D721Med (cell line): ENCODE measurements at places on chromosomes 3 and 15.

DNA sequence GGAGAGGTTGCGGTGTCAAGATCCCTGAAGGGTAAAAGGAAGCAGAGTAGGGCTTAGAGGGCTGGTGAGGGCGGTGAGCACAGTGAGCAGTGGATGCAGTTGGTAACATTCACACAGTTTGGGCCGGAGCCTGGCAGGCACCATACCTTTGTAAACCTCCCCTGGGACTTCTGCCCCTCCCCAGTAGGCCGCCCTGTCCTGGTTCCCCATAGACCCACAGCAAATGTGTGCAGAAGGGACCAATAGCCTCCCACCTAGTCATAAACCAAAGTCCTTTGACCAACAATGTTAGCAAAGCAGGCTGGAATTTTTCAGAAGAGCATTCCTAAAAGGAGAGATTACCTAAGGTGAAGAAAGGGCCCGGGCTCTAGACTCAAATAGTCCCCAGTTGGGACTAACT is 1.7 kb upstream of the PHGR1 start:
- DNase-seq = no peak

- no peak for DNase-seq
Measured at GRCh38 chr15:70240820-70241430, 143.2 kb upstream of the TLE3 start.

- DNase-seq = no peak
Measured at GRCh38 chr3:52848617-52849016, 13.8 kb upstream of the MUSTN1 start.

DNA sequence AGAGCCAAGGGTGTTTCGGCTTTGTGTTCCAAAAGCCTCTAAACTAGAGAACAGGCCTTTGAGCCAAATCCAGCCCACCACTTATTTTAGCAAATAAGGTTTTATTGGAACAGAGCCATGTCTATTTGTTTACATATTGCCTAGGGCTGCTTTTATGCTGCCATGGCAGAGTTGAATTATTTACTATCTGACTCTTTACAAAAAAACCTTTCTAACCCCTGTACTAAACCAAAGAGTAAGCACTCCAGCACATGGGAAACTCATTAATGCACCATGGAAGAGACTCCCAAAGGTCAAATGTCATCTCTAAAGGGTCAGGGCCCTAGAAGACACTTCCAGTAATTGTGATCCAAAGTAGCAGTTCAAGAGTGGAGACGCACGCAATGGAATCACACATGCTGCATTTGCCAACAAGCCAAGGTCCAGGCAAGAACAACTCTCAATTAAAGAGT is 22.3 kb downstream of the OSBPL10 start:
- DNase-seq = no peak

GRCh38 chr3:117914540-117915100 is 1120.0 kb downstream of the IGSF11 start:
- no peak for DNase-seq

- DNase-seq = no peak
Measured at GRCh38 chr15:99965376-99965775, 232.1 kb upstream of the LYSMD4 start.

GRCh38 chr3:123632161-123632655 is 47.4 kb upstream of the HACD2 start:
- no peak for DNase-seq

- DNase-seq = no peak
Measured at GRCh38 chr15:92617549-92618520, 37.7 kb downstream of the FAM174B start.

DNA sequence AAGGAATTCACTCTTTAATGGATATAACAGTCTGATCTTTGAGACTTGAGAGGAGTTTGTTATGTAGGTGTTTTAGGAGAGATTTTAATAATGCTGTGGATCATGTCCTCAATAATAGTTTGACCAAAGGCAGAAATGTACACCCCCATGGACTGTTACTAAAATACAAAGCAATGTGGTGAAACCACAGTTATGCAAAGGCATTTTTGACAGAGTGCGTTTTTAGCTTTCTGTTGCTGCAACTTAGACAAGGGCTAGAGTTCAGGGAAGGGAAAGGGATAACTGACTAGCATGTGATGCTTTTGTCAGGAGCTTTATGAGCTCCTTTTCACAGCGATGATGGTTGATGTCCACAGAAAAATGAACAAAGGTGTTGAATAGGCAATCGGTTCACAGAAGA is 3.6 kb upstream of the STARD5 start:
- no peak for DNase-seq

GRCh38 chr3:89252016-89252415 is 144.6 kb downstream of the EPHA3 start:
- no peak for DNase-seq

DNA sequence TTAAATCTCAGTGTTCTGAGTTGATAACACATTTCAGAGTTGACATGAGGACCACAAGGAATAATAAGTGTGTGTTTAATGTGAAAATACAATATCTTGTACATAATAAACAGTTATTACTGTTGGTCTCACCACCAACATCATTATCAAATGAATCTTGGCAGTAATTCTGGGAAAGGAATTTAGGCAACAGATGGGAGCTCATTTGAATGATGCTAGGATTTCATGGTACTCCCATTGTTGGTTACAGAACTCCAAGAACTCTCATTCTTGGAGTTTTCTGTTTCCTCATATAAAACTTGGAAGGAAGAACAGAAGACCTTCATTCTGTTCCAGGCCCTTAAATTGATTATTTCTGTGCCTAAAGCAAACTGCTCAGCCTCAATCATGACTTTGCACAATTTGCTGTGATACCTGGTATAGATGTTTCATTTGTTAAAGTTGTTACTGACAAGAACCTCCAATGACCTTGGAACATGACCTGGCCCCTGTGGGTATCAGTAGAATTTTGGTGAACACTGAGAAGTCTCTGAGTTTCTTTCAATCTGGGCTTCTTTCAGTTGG is 385.8 kb downstream of the LPP start:
- DNase-seq = no peak

DNA sequence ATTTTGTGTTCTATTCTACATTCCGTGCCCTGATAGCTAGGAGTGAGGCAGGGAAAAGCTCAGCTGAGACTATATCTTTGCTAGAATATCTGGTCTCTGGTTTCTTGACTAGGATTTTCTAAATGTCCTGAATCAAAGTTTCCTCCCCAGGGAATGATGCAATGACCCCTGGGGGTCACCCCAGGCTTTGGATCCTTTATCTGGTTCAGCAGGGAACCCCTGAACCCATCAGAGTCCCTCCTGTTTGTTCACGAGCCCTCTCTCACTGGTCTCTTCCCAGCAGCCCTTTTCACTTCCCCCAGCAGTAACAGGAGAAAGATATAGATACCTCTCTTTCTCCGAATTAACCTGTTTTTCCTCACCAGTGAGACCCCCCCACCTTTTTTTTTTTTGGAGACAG is 14.3 kb downstream of the TM2D3 start:
- DNase-seq = no peak

DNA sequence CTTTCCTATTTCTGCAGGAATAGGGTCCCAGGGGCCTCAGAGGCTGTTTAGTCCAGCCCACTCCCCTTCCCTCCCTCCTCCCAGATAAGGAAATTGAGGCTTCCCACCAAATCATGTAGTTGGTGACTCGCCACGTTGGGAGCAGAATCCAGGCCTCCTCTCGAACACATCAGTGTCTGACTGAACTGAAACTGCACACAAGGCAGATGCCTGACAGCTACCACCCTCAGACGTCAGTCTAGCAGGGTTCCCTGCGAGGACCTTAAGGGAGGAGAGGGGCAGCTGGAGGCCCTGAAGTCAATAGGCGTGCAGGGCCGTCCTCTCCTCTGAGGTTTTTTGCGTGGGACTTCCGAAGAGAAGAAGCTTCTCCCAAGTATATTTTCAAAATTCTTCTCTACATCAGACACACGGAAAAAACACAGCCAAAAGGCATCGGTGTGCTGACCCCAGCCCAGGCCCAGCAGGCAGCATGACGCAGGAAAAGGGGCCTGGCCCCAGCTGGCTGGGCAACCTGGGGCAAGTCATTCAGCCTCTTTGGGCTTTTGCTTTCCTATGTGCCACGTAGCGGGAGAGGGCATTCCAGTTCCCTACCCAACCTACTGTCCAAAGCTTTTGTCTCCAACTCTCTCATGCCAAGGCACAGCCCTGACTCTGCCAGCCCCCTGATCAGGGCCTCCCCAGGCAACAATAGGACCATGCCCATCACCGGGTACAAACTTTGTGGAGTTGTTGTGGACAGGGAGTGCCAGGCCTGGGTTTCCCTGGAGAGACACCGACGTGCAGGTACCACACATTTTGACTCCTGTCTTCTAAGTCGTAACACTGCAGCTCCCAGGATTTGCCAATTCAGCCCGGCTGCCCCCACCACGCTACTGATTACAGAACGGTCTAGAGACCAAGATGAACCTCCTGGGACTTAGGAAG is 283.1 kb downstream of the XXYLT1 start:
- DNase-seq = no peak

- DNase-seq = no peak
Measured at GRCh38 chr3:150388498-150389418, 19.3 kb upstream of the TSC22D2 start.

DNA sequence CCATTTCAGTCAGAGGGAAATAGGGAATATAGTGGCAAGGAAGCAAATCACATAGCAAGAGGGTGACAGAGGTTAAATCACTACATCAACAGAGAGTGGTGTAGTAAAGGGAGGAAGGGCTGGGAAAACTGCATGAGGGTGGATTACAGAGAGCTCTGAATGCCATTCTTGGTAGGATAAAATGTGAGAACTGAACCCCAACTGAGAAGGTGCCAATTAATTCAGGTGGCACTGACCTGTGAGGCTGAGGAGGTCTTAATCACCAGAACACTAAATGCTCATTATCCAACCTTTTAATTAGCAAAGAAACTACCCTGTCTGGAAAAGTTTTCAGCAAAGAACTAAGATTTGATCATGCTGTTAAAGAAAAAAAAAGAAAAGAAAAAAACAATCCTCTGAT is 202.7 kb downstream of the LRRN1 start:
- no peak for DNase-seq

- DNase-seq = no peak
Measured at GRCh38 chr3:148513096-148513543, 184.6 kb upstream of the AGTR1 start.

GRCh38 chr3:24365168-24365567 is 129.5 kb downstream of the THRB start:
- DNase-seq = no peak

- no peak for DNase-seq
Measured at GRCh38 chr3:65830948-65831732, 207.6 kb downstream of the MAGI1 start.

GRCh38 chr15:71136159-71136783 is 21.0 kb downstream of the THSD4 start:
- no peak for DNase-seq

- DNase-seq = no peak
Measured at GRCh38 chr3:7038394-7038793, 177.5 kb downstream of the GRM7 start.

DNA sequence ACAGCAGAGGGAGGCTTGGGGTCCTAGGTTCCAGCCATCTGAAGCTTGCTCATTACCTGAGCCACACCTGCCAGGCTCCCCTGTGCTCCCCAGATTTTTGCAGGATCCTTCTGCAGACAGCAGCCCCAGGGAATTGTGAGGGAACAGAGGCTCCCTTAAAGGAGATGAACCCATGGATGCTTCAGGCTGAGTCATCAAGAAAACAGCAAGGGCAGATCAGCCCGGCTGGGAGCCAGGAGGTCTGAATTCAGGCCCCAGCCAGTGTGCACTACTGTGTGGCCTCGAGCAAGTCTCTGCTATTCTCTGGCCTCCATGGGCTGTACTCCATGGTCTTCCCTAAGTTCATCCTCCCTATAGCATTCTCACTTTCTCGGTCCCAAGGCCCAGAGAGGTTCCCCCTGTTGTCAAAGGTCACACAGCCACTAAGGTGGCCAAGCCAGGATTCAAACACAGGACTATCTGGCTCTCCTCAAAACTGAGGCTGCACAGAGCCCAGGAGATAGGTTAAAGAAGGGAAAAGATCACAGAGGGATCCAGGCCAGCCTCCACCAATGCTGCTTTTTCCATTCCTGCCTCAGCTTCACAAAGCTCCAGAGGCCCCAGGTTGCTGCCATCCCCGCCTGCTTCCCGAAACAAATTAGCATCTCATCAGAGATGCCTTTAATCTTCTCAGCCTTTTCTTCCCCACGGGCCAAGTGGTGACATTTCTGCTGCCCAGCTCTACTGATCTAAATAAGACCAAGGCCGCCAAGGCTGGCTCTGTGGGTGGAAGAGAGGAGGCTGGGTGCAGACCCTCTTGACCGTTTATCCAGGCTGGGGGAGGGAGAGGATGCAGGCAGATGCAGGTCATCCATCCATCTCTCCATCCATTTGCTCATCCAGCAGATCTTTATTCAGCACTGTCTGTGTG is 21.2 kb upstream of the GRIP2 start:
- no peak for DNase-seq

GRCh38 chr3:137769322-137770065 is 5.4 kb downstream of the SOX14 start:
- DNase-seq = no peak

GRCh38 chr3:100966807-100967206 is 26.4 kb downstream of the ABI3BP start:
- no peak for DNase-seq

- no peak for DNase-seq
Measured at GRCh38 chr3:195601382-195601781, 17.6 kb upstream of the APOD start.

GRCh38 chr3:141355242-141355641 is 13.1 kb upstream of the ZBTB38 start:
- DNase-seq = no peak

- no peak for DNase-seq
Measured at GRCh38 chr15:93459396-93459795, 370.4 kb upstream of the RGMA start.

GRCh38 chr3:186315581-186316354 is 46.3 kb downstream of the DGKG start:
- no peak for DNase-seq

DNA sequence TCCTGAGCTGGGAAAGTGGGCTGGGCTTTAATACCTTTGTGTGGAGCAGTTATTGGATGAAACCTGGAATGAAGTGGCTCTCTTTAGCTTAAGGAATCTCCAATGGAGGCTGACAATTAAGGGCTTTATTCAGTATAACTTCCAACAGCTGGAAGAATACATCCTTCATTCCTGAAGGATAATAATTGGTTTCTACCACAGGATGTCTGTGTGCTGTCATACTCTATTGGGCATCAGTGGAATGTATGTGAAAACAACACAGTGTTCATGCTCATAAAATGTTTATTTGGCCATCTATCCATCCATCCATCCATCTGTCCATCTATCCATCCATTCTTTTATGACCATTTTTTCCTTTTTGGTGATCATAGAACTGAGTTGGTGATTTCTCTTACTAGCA is 220.7 kb upstream of the GAP43 start:
- DNase-seq = no peak
